ENCODE measurements at places on chromosomes 3 and 15.

- DNase-seq = no peak
Measured at GRCh38 chr15:62059816-62060112, 483 bp downstream of the VPS13C start.

GRCh38 chr15:62109437-62109836 is 42.7 kb downstream of the C2CD4A start:
- no peak for DNase-seq

GRCh38 chr3:9141928-9142289 is 107.5 kb downstream of the SRGAP3 start:
- DNase-seq = no peak

DNA sequence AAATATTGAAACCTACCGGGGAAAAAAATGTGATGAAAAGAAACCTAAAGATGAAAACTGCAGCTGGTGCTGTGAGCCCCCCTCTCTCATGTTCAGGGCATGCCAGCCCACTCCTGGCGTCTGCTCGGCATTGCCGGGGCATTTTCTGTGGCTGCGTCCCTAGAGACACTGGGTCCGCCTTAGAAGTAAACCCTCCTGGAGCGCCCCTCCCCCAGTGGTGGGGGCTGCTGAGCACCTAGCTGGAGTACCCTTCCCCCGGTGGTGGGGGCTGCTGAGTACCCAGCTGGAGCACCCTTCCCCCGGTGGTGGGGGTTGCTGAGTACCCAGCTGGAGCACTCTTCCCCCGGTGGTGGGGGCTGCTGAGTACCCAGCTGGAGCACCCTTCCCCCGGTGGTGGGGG is 24.5 kb upstream of the GABRA5 start:
- no peak for DNase-seq

GRCh38 chr3:72782521-72782920 is 65.7 kb downstream of the SHQ1 start:
- DNase-seq = no peak

- peak; percentile 46 for DNase-seq
Measured at GRCh38 chr15:38253351-38253781, 730 bp downstream of the SPRED1 start.

- peak; percentile 13 for DNase-seq
Measured at GRCh38 chr3:112629425-112629824, 11.5 kb downstream of the CCDC80 start.

GRCh38 chr15:47688573-47689086 is 28.7 kb upstream of the SEMA6D start:
- DNase-seq = no peak

Data from amniotic stem cell (primary cell).